Substantia nigra (tissue), 51 donors: ENCODE measurements at places on chromosomes 6 and 20.

DNA sequence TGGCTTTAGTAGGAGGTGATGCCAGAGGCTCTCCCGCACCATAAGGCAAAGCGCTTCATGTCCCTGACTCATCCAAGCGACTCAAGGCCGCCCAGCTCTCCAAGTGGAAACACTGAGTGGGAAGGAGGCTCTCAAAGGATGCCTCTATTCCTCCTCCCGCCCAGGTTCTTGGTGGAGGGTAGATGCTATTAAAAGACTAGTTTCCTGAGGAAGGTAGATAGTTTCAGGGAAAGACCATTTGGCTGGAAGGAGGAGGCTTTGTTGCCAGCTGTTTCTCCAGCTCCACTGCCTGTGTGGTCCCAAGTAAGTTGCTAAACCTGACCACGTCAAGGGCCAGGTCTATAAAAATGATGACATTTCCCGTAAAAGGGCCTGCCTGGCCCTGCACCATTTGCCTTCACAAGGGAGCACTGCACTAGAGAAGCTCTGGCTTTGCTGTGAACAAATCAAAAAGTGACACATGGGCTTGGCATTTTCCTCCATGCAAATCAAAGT is 48.2 kb downstream of the GMDS start:
- no peak for DNase-seq

GRCh38 chr6:27866357-27867050 is 45.7 kb downstream of the OR2B2 start:
- DNase-seq: no peak

GRCh38 chr6:136037876-136038460 is 186.5 kb downstream of the PDE7B start:
- DNase-seq: no peak

GRCh38 chr6:152356662-152357061 is 280.5 kb downstream of the SYNE1 start:
- no peak for DNase-seq

- no peak for DNase-seq
Measured at GRCh38 chr20:61394088-61394799, 142.2 kb downstream of the CDH4 start.

DNA sequence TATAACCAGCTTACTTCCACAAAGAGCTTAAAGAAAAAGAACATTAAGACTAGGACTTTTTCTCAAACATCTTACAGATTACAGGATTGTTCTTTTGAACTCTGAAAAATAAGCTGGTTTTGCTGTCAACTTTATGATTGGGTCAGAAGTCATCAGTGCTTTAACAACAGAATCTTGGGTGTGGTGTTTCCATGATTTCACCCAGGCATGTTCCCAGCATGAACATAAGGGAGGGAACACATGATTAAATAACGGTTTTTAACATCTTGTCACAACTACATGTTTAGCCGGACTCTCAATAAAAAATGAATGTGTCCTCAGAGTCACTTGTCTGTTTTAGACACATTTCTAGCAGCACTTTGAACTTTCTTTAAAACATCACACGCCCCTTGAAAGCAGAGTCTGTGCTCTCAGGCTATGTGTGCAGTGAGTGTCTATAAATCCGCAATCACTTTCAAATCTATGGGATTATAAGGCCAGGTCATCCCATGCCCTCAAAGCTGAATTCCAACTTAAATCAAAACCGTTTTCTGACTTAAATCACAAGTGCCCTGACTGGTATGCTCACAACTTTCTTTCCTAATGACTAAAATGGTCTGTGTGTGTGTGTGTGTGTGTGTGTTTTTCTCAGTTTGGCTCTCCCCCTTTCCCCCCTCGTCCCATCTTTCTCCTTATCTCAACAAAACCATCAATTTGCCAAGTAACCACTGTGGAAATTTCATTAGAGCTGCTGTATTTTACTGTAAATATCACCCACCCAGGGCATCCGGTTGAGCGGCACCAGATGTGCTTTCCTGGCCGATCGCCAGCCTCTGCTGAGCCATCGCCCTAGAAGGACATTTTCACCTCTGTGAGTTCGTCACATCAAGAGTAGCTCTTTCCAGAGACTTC is 216.8 kb upstream of the DTNBP1 start:
- DNase-seq: no peak

- no peak for DNase-seq
Measured at GRCh38 chr6:40962241-40962640, 76.8 kb downstream of the UNC5CL start.

DNA sequence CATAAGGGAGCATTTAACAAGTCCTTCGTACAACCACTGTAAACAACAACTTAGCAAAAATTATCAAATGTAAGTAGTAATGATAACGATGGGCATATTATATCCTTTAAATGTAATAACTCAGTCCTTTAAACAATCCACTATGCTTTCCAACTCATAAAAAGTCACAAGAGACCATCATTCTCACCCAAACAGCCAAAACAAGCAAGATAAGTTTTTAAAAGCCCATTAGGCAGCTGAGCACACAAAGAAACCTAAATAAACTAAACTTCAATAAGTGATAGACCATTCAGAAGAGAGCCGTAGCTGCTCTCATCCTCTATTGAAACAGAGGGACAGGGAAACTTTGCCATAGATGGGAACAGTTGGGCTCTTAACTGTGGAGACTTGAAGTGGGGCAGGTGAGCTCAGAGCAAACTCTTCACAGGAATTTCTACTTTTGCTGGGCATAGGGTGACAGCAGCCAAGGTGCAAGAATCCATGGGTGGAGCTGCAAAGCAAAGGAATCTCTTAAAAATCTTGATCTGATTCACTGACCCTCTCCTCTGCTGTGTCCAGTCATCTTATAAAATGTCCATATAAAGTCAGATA is 22.5 kb downstream of the RAB22A start:
- no peak for DNase-seq
